ENCODE measurements at places on chromosomes 2 and 18.
A peak's percentile ranks its signal among the peaks of the same experiment; 100 is the strongest.

DNA sequence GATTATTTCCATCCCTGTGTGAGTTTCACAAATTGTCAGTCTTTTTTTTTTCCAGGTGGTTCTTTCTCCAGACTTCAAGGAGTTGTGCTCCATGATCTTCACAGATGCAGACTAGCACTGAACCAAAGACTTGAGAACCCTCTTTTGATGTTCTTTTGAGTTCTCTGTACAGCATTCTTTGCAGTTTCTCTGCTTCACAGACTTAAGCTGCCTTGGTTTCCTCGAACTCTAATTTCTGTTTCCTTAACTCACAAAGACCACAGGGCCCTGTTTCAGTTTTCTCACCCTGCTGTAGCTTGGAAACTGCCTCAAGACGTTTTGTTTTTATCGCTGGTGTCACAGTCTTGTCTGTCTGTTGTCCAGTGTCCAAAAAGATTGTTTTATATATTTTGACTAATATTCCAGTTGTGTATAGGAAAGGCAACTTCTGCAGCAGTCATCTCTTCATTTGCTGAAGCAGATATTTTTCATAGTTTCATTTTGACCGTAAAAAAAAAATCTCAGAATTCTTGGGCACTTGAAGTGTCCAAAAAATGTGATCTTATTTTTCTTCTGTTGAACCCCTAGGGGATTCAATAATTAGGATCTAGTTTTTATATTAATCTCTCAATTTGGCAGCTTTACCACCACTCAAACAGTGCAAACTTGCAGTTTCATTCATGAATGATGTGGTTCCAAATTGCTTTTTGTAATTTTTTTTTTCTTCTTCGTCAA is 97.0 kb upstream of the MC4R start:
- DNase-seq = no peak

GRCh38 chr2:7525746-7526145 is 608.5 kb downstream of the RNF144A start:
- no peak for DNase-seq

DNA sequence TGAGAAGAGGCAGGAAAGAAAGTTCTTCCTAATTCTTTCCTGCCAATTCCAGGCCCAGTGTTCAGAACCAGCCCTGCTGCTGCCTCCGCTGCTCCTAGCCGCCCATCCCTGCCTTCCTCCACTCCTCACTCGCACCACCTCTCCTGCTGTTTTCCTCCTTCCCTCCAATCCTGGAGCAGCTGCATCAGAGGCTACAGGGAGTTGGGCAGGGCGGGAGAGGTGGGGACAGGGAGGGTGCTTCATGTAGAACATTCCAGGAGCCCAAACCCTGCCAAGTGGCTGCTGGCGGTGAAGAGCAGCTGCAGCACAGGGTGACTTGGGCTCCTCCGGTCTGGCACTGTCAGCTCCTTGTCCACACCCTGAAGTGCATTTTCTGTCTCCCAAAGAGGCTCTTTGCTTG is 176.3 kb downstream of the TNS1 start:
- no peak for DNase-seq

DNA sequence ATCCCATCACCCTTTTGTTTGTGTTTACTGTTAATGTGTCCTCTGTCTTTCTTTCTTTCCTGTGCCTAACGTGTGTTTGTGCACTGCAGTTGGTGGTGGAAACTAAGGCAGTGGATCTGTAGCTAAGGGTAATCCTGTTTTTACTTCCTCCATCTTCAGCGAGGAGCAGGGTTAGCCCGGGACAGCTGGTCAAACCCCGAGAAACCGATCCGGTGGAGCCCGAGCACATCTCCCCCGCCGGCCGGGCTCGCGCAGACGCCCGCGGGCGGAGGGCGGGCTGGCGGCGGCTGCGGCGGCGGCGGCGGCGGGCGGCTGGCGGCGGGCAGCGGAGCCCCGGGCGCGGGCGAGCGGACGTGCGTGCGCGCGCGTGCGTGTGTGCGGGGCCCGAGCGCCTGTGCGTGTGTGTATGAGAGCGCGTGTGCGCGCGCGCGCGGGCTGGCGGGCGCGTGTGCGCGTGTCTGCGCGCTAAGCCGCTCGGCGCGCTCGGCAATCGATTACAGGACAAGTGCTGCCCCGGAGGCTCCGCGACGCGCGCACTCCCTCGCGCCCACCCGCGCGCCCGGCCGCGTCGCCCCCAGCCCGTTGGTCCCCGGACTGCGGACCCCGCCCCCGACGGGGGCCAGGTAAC is at the start of gene IKZF2:
TSS of gene IKZF2 (minus strand) at position 176 of the 628 bp plus-strand sequence. CDS start 2,983 bp downstream, outside the sequence.
- peak; percentile 95 for DNase-seq

- DNase-seq = no peak
Observed at GRCh38 chr2:147594038-147594437, 250.8 kb upstream of the ACVR2A start.

- DNase-seq = no peak
Observed at GRCh38 chr2:238507836-238508235, 81.1 kb downstream of the ASB1 start.

DNA sequence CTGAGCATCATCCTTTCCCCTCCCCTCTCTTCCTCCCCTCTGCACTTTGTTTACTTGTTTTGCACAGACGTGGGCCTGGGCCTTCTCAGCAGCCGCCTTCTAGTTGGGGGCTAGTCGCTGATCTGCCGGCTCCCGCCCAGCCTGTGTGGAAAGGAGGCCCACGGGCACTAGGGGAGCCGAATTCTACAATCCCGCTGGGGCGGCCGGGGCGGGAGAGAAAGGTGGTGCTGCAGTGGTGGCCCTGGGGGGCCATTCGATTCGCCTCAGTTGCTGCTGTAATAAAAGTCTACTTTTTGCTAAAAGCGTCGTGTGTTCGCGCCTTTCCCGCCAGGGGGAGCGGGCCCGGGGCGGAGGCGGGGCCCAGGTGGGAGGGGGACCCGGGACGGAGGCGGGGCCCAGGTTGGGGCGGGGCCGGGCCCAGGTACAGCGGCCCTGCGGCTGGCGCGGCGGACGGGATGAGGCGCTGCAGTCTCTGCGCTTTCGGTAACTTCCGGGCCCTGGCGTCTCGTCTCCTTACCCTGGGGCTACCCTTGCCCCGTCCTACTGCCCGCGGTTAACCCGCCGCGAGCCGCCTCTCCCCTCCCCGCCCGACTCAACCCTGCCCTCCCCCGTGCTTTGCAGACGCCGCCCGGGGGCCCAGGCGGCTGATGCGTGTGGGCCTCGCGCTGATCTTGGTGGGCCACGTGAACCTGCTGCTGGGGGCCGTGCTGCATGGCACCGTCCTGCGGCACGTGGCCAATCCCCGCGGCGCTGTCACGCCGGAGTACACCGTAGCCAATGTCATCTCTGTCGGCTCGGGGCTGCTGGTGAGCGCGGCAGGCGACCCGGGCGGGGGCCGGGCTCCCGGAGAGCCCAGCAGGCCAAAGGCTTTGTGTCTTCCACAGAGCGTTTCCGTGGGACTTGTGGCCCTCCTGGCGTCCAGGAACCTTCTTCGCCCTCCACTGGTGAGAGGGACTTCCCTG is at the start of gene KRTCAP3:
TSS of gene KRTCAP3 (plus strand) at position 424 of the 962 bp plus-strand sequence. CDS start at position 456, 32 bp downstream.
- no peak for DNase-seq

GRCh38 chr2:127140538-127140937 is 33.6 kb upstream of the BIN1 start:
- peak; percentile 43 for DNase-seq

GRCh38 chr2:125837128-125837527 is 818.8 kb upstream of the GYPC start:
- DNase-seq = no peak

GRCh38 chr2:241514553-241514952 is 6.2 kb upstream of the STK25 start:
- DNase-seq = no peak

DNA sequence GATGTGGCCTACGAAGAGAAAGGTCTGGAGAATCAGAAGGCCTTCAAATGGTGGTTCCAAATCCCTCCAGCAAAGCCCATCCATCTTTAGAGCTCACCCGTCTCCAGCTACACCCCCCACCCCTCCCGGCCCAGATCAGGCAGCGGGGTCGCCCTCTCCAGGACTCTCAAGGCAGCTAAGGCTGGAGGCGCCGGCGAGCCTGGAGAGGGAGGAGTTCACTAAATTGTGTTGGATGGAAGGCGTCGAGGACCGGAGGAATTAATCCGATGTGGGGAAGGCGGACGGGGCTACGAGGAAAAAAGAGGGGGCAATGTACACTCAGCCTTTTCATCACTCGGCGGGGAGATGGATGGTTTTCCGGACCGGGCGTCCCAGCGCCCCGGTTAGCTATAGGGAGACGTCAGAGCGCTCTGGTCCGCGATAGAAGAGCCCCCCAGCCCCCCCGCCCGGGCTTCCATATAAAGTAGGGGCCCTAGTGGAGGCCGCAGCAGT is at the start of gene GRP:
TSS of gene GRP (plus strand) at position 487 of the 492 bp plus-strand sequence. CDS start 108 bp downstream, outside the sequence.
- DNase-seq = no peak

DNA sequence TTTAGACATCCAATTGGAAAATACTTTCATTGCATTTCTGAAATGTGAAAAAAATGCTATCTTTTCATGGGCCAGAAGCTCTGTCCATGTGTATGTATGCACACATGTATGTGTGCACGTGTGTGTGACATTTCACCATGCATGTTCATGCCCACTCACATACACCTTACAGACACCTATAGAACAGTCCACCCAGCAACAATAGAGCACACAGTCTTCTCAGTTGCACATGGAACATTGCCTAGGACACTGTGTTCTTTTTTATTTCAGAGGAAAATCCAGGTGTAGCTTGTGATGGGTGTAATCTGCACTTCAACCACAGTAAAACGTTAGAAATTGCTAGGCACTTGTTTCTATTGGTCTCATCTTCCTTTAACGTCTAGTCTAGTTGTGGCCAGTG is 114.8 kb upstream of the RGPD4 start:
- DNase-seq = no peak

DNA sequence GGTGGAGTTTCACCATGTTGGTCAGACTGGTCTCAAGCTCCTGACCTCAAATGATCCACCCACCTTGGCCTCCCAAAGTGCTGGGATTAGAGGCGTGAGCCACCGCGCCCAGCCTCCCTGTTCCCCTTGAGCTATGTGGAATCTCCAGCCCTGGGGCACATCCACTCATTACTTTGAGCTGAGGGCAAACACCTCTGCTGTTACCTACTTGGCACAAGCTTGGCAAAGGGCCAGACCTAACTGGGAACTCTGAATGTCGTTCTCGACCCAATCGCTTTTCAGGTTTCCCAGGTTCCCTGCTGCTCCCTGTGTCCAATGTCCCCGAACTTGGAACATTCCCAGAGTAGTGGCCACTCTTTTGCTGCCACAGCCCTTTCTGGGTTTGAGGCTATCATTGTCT is 40.6 kb downstream of the CHST10 start:
- no peak for DNase-seq

- DNase-seq = no peak
Observed at GRCh38 chr2:134375935-134376334, 122.1 kb downstream of the MGAT5 start.

GRCh38 chr2:208375491-208376068 is 31.0 kb upstream of the PTH2R start:
- DNase-seq = no peak

DNA sequence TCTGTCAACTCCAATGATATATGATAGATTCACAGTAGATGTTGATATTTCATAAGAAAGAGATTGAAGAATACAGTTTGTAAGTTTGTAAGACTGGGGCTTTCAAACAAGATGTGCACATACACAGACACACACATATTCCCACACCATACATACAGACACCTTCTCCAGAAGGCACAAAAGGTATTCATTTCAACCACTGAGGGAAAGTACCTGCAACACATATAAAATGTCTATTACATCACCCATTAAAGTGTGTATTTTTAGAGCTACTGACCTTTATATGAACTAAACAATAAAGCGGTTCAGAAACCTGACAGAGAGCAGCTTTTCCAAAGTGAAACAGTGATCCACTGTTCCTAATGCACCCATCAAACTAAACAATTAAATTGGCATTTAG is 53.3 kb downstream of the CCDC148 start:
- no peak for DNase-seq

Data from Jurkat, Clone E6-1 (cell line).